ENCODE measurements at places on chromosomes 1 and 21.
A peak's percentile ranks its signal among the peaks of the same experiment; 100 is the strongest.

- DNase-seq: no peak
Measured at GRCh38 chr1:169584483-169585144, 1.7 kb downstream of the F5 start.

DNA sequence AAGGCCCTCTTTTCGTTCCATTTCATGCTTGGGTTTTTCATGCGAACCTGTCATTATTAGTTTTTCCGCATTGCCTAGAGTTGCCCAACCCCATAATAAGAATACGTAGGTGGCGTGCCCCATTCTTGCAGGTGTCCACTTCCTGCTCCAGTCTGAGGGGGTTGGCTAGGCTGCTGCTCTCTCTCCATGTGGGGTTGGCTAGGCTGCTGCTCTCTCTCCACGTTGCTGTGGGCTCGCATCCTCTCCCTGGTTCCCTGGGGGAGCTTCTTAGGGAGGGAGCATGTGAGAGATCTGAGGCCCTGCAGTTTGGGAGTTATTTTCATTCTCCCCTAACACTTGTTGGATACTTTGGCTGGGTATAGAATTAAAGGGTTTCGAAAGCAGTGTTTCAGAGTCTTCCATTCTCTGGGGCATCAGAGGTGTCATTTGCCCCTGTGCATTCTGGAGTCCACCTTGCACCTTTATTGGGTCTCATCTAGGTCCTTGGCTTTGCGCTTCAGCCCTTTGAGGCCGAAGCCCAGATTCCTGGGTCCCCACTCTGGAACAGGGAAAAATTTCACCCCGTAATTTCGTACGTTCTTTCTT is 8.6 kb downstream of the C1orf35 start:
- no peak for DNase-seq

DNA sequence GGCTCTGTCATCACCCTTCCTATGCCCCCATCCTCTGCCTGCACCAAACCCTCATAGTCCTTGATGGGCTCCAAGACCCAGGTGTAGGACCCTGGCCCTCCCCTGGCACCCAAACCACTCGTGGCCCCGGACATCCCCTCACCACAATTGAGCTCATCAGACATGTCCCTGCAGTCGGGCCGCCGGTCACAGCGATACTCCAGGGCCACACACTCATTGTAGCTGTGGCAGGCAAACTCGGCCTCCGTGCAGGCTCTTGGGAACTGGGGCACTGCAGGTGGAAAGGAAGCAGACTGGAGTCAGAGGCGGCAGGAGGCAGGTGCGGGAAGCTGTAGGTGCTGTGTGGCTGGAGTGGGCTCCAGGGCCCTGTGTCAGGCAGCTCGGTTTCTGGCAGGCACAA is 49.3 kb downstream of the HSPG2 start:
- DNase-seq: no peak

GRCh38 chr1:108100148-108100547 is 100.0 kb downstream of the SLC25A24 start:
- no peak for DNase-seq

DNA sequence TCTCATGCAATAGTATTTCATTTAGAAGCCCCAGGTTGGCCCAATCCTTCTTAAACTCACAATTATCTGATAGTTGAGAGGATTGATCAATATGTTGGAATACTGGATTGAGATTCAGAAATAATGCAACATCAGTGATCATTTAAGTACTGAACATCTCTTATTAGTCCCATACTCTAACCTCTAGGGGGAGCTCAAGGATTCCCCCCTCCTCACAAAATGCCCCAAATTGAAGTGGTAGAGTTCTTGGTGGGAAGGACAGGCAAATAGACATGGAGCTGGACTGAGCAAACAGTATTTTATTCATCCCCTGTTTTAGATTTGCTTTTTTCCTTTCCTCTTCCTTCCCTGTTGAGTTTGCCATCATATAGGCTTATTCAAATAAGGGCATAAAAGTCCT is 62.8 kb downstream of the NGF start:
- DNase-seq: peak; percentile 38

- no peak for DNase-seq
Measured at GRCh38 chr1:15013767-15014166, 139.8 kb upstream of the TMEM51 start.

DNA sequence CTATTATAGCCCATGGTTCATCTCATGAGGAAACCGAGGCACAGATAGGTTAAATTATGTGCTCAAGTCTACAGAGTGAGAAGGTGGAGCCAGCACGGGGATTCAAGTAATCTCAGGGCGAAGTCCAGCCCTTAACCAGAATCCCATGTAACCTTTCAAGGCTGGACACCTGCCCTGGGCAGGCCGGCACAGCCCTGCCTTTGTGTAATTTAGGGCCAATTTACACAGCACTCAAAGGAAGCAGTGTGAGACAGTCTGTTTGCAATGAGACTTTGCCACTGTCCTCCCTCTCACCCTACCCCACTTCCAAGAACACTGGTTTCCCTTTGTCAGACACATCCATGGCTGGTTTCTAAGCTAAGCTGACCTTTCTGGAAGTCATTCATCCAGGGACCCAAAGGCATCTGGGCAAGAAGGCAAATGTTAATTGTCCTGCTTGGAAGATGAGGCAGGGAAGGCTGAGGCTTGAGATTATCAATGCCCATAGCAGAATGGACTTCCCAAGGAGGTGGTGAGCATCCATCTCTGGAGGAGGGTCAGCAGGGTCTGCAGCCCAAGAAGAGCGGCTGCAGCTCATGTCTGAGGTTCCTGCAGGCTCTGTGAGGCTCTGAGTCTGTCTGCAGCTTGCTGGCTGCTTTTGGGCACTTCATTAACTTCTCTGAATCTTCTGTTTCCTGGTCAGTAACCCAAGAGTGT is 159.2 kb downstream of the TRABD2B start:
- DNase-seq: no peak

- no peak for DNase-seq
Measured at GRCh38 chr1:17140279-17140678, 21.0 kb upstream of the PADI2 start.

GRCh38 chr1:225981714-225982113 is 17.4 kb downstream of the SDE2 start:
- DNase-seq: no peak

DNA sequence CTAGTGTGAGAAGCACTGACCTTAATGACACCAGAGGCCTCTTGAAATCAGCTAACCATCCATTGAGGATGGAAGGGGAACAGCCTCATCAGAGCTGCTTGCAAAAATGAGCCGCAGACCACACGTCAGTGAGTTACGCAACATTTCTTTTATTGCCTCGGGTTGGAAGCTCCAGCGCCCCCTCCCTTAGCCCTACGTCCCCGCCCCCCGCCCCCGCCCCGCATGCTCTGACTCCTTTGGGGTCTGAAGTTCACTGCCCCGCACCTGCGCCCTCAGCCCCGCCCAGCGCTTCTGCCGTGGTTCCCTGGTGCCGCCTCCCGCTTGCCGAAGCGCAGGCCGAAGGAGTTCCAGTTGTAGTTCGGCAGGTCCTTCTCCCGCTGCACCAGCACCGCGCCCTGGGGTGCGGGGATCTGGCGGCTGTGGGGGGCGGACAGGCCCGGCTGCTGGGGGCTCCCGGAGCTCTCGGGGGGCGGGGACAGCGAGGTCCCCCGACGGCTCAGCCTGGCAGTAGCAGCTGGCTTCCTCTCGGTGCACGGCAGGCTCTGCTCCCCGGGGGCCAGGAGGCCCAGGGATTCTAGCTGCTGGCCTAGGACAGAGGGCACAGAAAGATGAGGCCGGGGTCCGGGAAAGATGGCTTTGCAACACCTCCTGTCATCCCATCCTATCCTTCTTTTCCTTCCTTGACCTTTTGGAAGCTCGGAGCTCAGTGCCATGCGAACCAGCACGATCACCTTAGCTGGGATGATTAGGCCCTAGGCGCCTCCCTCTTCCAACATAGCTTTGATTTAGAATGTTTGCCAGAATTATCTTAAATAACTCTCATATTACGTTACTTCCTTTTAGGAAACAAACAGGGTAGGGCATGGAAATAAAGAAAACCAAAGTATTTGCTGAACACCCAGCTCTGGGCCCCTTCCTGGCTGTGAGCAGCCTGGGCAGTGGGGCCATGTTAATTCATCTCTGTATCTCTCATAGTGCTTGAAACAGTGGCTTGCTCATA is 5.8 kb downstream of the KISS1 start:
- no peak for DNase-seq

DNA sequence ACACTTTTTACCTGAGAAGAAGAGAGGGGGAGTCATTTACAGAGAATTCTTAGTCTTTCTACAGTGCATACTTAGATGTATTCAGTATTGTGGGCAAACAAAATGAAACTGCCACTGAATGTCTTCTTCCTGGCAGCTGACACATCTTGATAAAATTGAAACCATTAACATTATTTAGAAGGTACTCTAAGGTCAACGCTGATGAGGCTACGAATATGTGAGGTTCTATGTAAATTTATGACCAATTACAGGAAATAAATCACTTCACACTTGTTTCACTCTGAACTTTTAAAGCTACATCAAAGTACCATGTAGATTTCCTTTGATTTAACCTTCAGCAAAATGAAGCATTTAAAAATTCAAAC is 51.3 kb upstream of the GFI1 start:
- peak; percentile 44 for DNase-seq

GRCh38 chr1:180040034-180040433 is 85.4 kb downstream of the CEP350 start:
- DNase-seq: no peak

GRCh38 chr1:222054416-222054815 is 312.5 kb upstream of the DUSP10 start:
- no peak for DNase-seq

DNA sequence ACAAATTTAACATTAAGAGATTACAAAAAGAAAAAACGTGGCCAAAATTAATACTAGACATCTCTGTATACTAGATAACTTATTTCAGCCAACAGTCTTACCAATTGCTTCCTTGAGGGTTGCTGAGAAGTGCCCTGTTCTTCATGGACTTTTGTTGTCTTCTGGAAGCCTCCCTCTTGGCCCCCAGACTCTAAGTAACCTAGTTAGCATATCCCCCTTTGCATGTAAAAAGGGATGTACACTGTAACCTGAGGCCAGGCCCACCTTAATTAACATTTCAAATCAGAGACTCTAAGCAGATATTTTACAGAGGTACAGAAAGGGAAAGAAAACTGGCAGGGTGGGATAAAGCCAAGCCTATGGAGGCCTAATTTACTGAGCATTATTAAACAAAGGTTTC is 1047.3 kb downstream of the ADGRL2 start:
- DNase-seq: no peak

GRCh38 chr1:171785766-171786165 is 4.3 kb downstream of the METTL13 start:
- DNase-seq: no peak

- no peak for DNase-seq
Measured at GRCh38 chr1:41898191-41898713, 20.5 kb downstream of the HIVEP3 start.

DNA sequence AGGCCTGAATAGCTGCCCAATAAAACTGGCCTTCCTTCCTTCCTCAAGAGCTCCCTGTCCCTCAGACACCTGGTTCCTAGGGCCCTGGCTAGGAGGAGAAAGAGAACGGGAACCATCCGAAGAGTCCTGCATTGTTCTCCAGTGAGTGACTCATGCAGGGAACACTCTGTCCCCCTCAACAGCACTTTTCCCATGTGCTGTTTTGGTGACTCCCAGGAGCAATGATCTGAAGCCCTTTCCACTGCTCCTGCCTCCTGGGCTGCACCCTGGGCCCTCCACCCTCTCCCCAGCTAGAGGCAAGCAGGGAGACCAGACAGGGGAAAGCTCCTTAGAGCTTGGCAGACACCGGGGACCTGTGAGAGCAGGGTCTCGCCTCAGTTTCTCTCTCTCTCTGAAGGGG is 18.9 kb downstream of the TNNT2 start:
- DNase-seq: no peak

GRCh38 chr1:41371630-41372599 is 10.7 kb downstream of the FOXO6 start:
- peak; percentile 73 for DNase-seq

GRCh38 chr1:93056214-93056613 is 22.9 kb upstream of the MTF2 start:
- peak; percentile 30 for DNase-seq

GRCh38 chr1:16420424-16421118 is 16.7 kb downstream of the SPATA21 start:
- peak; percentile 60 for DNase-seq

GRCh38 chr1:55751776-55752175 is 536.6 kb upstream of the USP24 start:
- DNase-seq: no peak

- peak; percentile 91 for DNase-seq
Measured at GRCh38 chr1:45583666-45584350, at the start of gene NASP. Gene NASP, plus strand, starts transcription at chr1:45584041. Its CDS starts 106 bp downstream, at chr1:45584147.

DNA sequence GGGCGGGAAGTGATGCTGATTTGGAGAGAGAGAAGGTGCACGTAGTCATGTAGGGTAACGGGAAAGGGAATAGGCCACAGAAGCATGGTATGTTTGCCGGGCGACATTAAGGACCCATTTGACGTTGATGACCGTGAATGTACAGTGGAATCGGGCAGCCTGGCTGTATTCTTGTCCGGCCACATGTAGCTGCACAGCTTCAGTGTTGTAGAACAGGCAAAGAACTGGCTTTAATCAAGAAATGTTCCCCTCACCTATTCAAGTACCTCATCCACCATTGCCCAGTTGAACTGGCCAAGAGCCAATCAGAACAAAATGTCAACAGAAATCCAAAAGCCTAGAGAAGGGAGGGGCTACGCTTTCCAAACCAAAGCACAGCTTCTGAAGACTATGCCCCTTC is 104.8 kb downstream of the DHRS3 start:
- DNase-seq: no peak

- DNase-seq: no peak
Measured at GRCh38 chr1:247605286-247605685, at the start of gene OR2G3. Gene OR2G3, plus strand, starts transcription at chr1:247605586. Its CDS starts 0 bp downstream, at chr1:247605586.

GRCh38 chr1:85048296-85049064 is at the start of gene MCOLN3:
Gene MCOLN3, minus strand, starts transcription at chr1:85048500. Its CDS starts 3,140 bp downstream, at chr1:85045360.
- no peak for DNase-seq

DNA sequence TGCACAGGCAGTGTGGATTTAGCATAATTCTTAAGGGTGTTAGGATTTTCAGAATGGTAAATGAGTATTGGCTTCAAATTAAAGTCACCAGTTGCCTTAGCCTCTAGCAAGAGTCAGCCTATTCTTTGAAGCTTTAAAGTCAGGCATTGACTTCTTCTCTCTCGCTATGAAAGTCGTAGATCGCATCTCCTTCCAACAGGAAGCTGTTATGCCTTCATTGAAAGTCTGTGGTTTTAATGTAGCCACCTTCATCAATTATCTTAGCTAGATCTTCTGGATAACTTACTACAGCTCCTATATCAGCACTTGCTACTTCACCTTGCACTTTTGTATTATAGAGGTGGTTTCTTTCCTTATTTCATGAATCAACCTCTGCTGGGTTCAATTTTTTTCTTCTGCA is 320.2 kb downstream of the PTPRC start:
- no peak for DNase-seq

GRCh38 chr1:204894031-204894430 is 23.4 kb downstream of the NFASC start:
- DNase-seq: no peak

- no peak for DNase-seq
Measured at GRCh38 chr1:224784265-224785039, 145.0 kb upstream of the DNAH14 start.
